ENCODE measurements at places on chromosomes 5 and 9. TPM values are rescaled to one million over a fixed set of nuclear protein-coding genes. Genes with fewer than 3 reads are reported as not detected.

DNA sequence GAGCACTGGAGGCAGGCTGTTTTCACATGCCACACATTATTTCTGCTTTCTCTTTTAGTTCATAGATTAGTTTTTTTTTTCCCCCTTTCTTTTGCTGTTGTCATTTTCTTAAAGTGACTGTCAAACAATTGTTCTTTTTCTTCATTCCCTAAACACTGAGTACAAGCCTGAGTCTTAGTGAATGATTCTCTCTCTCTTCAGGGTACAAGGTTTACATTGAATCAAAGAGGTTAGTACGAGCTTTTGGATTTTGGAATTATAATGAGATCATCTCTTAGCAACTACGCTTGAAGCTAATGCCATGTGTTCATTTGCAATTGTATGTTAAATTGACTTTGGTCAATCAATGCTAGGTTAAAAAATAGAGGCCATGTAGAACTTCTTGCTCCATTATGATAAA is 125.1 kb downstream of the CMYA5 start:
- peak; percentile 45 for ATAC-seq

DNA sequence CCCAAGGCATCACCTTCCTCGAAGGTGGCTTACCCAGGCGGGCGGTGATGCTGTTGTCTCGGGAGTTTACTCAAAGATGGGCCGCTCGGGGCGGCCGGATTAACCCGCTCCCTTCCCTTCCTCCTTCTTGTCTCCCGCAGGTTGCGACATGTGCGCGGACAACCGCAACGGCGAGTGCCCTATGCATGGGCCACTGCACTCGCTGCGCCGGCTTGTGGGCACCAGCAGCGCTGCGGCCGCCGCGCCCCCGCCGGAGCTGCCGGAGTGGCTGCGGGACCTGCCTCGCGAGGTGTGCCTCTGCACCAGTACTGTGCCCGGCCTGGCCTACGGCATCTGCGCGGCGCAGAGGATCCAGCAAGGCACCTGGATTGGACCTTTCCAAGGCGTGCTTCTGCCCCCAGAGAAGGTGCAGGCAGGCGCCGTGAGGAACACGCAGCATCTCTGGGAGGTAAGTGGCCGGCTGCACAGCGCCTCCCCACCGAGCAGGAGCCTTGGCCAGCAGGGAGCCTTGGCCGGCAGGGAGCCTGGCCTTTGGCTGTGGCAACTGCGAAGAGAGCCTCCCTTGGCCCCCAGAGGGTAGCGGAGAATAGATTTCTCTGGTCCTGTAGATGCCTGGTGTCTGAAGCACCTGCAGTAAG is 10.6 kb downstream of the PRDM6 start:
- ATAC-seq = peak; percentile 90

DNA sequence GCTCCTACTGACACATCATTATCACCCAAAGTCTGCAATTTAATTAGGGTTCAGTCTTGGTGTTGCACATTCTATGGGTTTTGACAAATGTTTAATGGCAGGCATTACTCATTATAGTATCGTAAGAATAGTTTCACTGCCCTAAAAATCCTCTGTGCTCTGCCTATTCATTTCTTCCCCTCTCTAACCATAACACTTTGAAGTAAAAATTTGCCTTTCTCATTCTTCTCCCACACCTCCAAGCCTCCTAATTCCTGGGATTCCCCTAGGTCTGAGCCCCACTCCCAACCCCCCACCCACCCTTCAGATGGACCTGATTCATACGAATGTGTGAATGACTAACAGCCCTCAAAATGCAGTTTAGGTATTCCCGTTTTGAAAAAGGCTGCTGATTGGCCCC is 18.4 kb downstream of the ENC1 start:
- no peak for ATAC-seq

DNA sequence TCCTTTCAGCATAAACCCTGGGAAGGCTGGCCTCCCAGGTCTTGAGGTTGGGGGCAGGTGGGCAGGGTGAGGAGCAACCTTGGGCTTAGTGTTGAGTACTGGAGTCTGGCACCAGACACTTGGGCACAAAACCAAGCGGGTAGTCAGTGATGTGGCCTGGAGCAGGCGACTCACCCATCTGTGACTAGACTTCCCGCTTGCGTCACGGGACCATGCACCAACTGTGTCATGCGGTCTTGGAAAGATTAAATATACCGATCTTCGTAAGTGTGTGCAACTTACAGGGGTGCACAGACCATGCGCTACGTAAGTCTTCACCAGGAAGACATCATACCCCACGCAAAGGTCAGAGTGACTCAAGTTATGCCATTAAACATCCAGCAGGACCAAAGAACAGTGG is 304.4 kb upstream of the IRX4 start:
- ATAC-seq = no peak

- ATAC-seq = no peak
Observed at GRCh38 chr5:140801494-140801841, 611 bp downstream of the PCDHA3 start.

GRCh38 chr5:176836811-176837706 is 26.7 kb downstream of the UNC5A start:
- no peak for ATAC-seq

DNA sequence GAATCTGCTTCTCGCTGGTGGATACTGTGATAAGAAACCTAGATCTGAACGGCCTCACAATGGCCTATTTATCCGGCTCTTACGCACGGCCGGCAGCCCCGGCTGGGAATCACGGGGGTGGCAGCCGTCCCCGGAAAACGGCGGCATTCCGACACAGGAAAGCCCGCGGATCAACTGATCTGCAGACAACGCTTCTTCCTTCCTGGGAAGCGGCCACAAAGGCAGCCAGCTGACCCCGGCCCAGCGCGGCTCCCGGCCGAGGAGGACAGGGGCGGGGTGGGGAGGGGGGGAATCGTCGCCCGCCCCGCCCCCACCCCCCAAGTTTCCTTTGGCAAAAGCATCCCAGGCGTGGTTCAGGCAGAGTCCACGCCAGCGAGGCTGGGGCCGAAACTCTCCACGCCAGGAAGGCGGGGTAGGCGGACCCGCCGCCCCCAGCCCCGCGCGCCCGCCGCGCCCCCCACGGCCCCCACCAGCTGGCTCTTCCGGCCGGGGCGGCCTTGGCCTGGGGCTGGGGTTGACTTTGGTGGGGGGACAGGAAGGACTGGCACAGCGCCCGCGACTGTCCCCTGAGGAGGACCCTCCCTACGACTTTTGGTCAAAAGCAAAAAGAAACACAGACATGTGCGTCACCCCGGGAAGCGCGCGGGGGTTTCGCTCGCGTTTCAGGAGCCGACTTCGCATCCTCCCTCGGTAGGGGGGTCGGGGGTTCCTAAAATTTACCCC is 247.7 kb upstream of the ANKRD55 start:
- peak; percentile 84 for ATAC-seq

- no peak for ATAC-seq
Observed at GRCh38 chr9:108786322-108786721, 69.5 kb downstream of the ACTL7B start.

DNA sequence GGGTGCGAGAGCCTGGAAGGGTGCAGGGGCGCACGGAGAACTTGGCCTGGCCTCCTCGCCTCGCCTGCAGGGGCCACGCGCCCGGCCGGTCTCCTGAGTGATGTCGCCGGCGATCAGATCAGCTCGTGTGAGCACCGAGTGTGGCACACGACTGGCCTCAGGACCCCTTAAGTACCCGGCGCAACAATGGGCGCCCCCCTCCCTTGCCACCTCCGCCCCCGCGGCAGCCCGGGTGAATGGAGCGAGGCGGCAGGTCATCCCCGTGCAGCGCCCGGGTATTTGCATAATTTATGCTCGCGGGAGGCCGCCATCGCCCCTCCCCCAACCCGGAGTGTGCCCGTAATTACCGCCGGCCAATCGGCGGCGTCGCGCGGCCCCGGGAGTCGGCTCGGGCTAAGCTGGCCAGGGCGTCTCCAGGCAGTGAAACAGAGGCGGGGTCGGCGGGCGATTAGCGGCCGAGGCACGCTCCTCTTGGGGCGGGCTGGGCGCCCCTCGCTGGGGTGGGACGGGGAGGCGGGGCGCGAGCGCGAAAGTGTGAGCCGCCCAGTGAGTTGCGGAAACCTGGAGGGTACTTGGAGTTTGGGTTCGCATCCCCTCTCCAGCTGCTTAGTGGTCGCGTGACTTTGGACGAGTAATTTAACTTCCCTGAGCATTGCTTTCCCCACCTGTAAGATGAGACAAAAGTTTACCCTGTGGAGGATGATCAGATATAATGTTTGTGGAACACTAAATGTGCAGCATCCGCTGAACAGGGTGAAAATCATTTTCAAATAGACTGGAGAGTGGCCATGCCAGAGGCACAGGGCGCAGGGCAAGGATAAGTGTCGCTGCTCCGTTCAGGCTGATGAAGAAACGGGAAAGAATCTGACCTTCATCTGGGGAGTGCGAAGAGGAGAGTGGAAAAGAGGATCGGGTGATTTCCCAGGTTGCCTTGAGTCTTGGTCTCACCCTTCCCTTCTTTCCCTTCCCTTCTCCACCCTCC is at the start of gene NEUROG1:
NEUROG1 (minus strand) TSS at position 145 of the 982 bp plus-strand sequence. CDS start 274 bp downstream, outside the sequence.
- peak; percentile 88 for ATAC-seq

- peak; percentile 99 for ATAC-seq
Observed at GRCh38 chr5:66558560-66558959, 37.6 kb upstream of the MAST4 start.

DNA sequence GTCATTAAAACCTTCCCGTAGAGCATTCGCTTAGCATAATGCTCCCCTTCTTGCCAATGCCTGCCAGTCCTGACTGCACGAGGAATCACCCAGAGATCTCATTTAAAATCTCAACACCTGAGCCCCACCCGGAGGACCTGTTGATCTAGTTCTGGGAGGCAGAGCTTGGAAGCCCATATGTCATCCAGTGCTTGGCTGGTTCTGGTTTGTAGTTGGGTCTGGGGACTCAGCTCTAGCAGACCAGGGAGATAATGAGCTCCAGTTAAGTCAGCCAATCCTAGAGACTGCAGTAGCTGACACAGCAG is 131.8 kb upstream of the DAP start:
- ATAC-seq = no peak

GRCh38 chr9:112042769-112043168 is 132.3 kb downstream of the SUSD1 start:
- no peak for ATAC-seq

DNA sequence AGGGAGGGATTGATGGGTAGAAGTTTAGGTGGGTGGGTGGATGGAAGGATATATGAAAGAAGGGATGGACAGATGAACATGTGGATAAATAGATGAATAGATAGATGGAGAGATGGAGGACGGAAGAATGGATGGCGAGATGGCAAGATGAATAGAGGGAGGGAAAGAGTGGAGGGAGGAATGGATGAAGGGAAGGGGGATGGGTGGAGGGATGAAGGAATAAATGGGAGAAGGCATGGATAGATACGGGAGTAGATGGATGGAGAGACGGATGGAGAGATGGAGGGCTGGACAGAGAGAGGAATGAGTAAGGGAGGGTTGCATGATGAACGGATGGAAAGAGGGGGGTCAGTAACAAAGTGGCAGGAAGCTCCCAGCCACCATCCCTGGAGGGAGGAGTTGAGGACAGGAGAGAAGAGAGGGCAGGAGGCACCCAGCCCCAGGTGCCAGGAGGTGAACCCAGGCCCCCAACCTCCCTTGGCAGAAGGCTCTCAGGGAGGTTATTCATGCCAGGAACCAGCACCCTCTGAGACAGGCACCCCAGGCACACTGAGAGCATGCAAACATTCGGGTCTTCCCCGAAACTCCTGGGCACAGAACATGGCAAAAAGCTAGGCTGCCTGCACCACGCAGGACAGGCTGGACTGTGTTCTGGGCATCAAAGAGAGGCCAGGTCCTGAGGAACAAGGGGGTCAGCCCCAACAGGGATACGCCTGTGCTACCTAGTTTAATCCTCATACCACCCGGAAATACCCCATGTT is 9.1 kb downstream of the SARDH start:
- ATAC-seq = no peak

DNA sequence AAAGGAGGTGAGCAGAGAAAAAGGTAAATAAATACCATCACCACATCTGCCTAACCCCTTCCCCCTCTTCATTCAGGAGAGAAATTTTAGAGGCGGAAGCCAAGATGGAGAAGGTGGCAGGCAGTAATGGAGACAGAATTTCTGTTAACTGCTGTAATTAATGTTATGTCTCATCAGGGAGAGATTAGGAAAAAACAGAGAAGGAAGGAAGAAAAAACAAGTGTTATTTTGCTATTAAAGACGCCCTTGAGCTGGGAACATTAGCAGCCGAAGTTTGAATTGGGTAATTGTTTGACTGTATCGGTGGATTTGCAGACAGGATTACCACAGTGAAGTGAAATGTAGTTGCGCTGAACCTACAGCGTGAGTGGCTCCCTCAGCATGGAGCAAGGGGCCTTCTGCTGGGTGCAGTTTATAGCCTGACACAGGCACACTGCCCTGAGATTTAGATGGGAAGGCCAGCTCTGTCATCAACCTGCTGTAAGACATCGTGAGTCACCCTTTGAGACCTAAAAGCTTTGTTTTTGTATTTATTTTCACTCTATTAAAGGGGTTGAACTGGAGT is 136.3 kb downstream of the ASTN2 start:
- ATAC-seq = peak; percentile 97

- ATAC-seq = no peak
Observed at GRCh38 chr5:167899490-167900070, 391.9 kb upstream of the WWC1 start.

GRCh38 chr9:133355881-133356357 is 368 bp downstream of the SURF1 start:
- ATAC-seq = peak; percentile 27

GRCh38 chr5:174737330-174737729 is 12.9 kb downstream of the MSX2 start:
- ATAC-seq = no peak

DNA sequence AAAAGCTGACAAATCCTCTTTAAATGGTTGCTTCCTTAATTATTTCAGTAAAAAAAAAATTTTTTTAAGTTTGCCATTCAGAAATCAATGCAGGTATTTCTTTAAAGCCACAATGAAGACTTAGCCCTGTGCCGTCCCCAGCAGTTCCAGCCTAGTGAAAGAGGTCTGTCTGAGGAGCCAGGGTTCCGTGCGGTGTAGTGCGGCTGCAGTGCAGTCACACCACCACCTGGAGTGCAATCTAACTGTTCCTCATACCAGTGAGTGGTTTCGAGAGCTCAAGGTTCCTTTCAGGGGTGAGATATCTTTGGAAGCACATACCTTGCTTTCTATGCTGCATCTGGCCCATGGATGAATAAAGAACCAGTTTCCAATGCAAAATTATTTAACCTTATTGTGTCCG is 87.5 kb downstream of the FANCC start:
- ATAC-seq = no peak

DNA sequence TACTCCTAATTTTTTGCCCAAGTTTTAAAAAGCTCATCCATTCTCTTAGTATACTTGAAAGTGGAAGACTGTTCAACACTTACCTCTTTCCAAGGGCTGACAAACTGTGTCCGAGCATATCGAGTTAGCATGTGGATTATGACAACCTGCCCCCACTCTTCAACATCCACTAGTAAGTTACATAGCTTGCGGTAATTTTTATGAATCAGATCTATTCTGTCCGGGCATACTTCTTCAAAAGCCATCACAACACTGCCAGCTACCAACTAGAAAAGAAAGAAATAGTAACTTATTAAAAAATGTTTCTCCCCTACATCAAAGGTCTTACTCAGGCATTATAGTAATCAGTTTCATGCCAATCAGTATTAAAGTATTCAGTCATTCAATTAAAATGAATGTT is 78.5 kb downstream of the AP3B1 start:
- ATAC-seq = no peak

GRCh38 chr9:37575001-37575400 is 1.2 kb downstream of the FBXO10 start:
- no peak for ATAC-seq

Gene SLC45A2
- 1.0 TPM for total RNA-seq

Gene SHB
- 3.0 TPM for total RNA-seq

Gene C7
- total RNA-seq = 0.39 TPM
